ENCODE measurements at places on chromosomes 1 and 21. TPM values are rescaled to one million over a fixed set of nuclear protein-coding genes. Genes with fewer than 3 reads are reported as not detected.

The SYT6 gene
- not detected for total RNA-seq

The RSPH1 gene
- total RNA-seq = not detected

The SEC22B gene
- total RNA-seq = 53.2 TPM

The RGSL1 gene
- total RNA-seq = not detected

The SPATA46 gene
- not detected for total RNA-seq

The TNFAIP8L2 gene
- total RNA-seq = not detected

The HSPB7 gene
- total RNA-seq = 4.5 TPM

The CDC42 gene
- total RNA-seq = 325 TPM
